HepG2 (cell line): ENCODE measurements at places on chromosomes 4 and X.

DNA sequence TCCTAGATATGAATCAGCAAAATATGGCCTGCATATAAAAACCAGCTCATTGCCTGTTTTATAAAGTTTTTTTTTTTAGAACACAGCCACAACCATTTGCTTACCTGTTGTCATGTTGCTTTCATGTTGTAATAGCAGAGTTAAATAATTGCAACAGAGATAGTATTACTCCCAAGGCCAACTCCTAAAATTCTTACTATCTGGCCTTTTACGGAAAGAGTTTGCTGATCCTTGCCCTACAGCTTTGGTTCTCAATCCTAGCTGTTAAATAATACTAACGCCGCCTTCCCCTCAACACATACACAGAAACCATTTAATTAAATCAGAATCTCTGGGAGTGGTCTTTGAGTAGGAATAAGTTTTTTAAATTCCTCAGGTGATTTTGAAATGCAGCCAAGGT, 231.3 kb upstream of the TET2 start:
- DNase-seq, result no peak

GRCh38 chrX:133859336-133859735, 126.1 kb downstream of the GPC3 start:
- DNase-seq, result no peak

DNA sequence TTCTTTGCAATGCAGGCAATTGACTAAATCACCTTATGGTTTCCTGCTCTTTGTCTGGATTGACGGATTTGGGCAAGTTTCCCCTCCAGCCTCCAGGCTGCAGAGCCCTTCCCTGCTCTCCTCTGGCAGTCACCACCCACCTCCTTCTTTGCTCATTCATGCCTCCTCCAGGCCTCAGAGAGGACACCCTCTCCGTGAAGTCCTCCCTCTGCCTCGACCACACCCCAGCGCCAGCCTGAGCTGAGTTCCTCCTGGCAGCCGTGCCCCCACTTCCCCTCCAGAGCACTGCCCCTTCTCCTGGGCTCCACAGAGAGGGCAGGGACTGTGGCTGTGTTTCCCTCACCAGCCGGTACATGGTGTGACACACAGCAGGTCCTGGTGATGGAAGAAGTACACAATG, 53.7 kb downstream of the DCTD start:
- no peak for DNase-seq

DNA sequence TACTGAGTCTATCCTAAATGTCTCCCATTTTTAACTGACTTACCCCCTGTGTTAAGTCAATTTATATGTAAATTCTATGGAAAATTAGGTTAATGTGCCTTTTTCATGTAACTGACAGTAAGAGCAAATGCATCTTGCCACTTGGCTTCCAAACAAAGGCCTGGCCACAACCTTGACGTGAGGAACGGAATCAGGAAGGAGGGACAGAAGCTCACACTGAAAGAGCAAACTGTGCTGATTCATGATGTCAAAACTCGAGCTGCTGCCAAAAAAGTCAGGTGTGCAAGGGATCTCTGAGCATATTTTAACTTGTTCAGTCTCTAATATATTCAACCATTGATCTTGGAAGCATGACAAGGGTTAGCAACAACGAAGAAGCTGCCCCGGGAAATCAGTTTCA, 35.8 kb downstream of the GPM6A start:
- no peak for DNase-seq

DNA sequence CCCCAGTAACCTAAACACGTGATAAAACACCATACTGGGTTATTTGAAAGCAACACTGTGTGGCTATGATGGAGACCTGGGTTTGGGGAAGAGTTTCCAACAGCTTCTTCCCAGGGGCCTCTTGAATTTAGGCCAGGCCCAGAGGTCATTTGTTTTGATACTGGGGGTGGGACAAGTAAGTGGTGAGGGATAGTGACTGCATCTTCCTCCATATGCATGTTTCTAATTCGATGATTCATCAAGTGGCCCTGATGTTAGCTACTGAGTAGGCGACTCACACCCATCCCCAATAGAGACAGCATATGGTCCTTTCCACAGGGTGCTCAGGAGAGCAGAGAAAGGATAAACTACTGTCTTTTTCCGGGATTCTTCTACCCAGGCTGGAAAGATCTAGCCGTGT, 2.7 kb downstream of the NDP start:
- no peak for DNase-seq

DNA sequence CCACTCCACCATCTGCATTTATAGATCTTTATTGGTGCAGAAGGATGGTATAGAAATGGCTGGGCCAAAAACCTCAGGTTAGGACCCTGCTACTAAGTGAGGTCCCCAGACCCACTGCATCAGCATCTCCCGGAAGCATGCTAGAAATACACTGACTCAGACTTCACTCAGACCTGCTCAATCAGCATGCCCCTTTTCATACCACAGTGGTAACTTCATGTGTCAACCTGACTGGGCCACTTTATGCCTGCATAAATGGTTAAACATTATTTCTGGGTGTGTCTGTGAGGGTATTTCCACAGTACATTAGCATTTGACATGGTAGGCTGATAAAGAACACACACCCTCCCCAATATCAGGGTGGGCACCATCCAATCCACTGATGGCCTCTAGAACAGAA, 118.6 kb upstream of the VCX3B start:
- no peak for DNase-seq

DNA sequence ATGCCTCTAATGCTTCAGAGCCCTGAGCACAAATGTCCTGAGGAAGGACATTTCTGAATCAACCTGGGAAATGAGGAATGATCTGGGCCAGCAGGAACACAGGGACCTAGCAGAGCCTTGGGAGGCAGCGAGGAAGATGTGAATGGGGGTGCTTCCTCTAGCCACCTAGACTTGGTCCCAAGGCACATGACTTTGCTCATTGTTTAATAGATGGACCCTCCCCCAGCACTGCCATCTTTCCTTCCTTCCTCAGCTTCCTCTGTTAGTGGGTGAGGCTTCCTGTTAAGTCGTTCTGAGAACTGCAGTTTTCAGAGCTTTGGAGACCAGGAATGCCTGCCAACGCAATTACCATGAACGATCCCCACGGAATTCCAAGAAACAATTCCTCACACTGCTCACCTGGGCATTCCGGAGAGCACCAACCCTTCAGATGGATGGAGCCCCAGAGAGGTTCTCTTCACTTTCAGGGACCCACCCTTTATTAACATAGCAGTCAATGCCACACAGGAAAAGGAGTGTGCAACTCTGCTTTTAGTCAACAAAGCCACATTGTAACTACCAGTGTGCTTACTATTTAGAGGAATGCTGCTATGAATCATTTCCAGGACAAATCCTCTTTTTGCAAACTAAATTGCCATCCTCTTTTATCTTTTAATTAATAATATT, 48.5 kb upstream of the STIM2 start:
- DNase-seq, result no peak

DNA sequence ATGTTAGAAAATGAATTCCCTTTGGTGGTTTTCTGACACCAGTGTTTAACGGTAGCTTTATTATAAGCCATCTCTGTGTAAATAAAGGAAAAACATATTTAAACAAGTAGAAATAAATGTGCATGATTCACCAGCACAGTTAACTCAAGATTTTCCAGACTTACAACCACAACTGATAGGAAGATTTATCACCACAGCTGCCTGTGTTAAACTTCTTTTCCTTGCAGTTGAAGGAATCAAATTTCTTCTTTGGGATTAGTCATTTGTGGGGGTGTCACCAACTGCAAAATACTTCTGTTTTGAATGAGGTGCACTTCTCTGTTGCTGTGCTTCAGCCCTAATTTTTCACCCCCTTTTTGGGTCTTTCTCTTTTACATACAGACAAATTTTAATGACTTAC, 128.1 kb upstream of the STK26 start:
- no peak for DNase-seq

DNA sequence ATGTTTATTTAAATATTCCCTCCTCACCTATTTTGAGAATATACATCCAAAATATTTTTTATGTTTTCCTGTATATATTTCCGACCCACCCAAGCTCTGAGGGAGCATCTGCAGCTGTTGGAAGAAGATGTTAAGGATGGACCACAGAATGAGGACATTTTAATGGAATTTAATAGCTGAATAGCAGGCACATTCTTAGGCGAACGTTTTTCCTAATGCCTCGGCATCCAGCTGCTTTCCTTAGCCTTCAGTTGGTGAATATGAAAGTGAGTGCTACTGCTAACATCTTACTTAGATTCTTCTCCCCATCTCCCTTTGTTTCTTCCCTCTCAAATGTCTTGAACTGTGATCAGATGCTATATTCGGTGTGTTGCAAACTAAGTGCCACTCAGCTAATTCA, 158.0 kb upstream of the CTSO start:
- no peak for DNase-seq

GRCh38 chrX:11765449-11765848, 7.4 kb downstream of the MSL3 start:
- DNase-seq, result no peak

DNA sequence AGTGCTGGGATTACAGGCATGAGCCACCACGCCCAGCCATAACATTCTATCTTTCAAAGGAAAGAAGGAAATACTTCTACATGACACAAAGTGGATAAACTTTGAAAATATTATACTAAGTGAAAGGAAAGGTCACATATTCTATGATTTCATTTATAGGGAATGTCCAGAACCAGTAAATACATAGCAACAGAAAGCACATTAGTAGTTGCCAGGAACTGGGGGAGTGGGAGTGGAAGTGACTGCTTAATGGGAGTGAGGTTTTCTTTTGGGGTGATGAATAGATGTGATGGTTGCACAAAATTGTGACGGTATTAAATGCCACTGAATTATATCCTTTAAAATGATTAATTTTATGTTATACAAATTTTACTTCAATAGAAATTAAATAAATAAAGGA, 95.7 kb upstream of the IL15 start:
- no peak for DNase-seq

GRCh38 chr4:120228086-120228485, 161.4 kb upstream of the MAD2L1 start:
- no peak for DNase-seq

DNA sequence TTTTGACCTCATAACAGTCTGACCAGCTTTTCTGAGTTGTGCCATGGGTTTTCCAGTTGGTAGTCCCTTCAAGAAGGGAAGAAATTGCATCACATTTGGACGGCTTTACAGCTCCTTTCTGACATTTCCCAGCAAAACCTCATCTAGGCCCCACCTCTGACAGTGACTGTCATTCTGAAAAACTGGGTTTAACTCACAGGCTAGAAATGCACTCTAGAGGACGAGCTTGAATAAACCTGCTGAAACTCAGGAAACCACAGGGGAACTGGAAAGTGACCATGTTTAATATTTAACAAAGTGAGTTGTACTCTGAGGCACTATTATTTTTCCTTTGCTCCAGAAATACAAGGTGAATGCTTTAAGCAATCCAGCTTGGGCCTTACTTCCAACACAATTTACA, 434.3 kb upstream of the RASGEF1B start:
- peak; percentile 4 for DNase-seq

- no peak for DNase-seq
Observed at GRCh38 chr4:169152899-169153298, 117.9 kb downstream of the SH3RF1 start.

- peak; percentile 21 for DNase-seq
Observed at GRCh38 chr4:153649572-153649991, 34.5 kb upstream of the TLR2 start.

GRCh38 chr4:144295286-144295995, 154.9 kb upstream of the GYPA start:
- DNase-seq, result no peak

DNA sequence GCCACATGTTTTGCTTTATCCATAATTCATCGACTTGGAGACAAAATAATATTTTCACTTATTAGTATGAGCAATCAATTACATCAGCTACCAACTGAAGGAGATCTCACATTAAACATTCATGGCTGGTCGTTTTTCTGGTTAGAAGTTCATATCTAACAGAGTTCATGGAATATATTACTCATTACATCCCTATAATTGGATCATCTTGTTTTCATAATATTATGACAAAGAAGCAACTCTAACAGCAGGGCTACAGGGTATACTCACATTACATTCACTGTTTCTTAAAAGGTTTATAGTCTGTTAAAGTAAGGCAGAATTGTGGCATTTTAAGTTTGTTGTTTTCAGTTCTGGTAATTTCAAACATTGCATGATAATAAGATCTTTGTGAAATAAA, 33.0 kb downstream of the GSTCD start:
- no peak for DNase-seq

- no peak for DNase-seq
Observed at GRCh38 chrX:24333371-24333770, 19.5 kb upstream of the SUPT20HL2 start.

DNA sequence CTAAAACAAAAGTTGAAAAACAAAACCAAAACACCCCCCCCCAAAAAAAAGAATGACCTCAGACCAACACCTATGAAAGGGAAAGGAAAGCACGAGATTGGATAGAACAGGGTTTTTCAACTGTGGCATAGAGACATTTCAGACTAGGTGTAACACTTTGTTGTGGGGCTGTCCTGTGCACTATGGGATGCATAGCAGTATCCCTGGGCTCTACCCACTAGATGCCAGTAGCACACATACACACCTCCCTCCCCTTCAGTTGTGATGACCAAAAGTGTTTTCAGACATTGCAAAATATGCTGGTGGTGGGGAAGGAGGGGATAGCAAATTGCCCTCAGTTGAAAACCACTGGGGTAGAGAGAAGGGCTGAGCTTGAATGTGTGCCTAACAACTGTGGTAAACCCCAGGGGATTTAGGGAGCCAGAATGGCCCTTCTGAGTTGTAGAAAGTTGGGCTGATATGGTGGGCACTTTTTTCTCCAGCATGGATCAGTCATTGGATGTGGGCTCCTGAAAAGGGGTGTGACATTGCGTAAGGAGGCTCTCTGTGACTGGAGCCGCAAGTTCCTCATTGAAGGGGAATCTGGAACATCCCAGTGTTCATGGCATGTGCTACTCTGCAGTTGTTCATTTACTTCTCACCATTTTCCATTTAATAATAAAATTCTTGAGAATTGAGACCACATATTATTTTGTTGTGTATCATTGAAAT, 8.8 kb upstream of the GEMIN8 start:
- no peak for DNase-seq

DNA sequence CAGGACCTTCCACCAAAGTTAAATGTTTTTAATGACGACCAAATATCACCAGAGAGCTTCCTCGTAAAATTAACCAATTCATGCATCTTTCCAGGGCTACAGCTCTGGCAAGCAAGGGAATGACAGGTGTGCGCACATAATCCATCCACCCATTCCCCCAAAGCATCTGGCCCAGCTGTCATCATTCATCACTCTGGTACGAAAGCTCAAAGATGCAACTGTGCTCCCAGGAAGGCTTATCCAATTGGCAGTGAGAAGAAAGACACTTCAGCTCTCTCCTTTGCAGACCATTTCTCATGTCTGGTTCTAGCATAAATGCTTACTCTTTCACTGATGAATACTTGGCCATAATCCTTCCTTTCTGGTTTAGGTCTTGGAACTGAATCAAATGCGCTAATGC, 139.2 kb downstream of the NSUN7 start:
- DNase-seq, result no peak
